EL (cell line): ENCODE measurements at places on chromosomes 6 and 20.

- peak; percentile 6 for DNase-seq
Measured at GRCh38 chr6:117264369-117264691, 1.0 kb upstream of the VGLL2 start.

DNA sequence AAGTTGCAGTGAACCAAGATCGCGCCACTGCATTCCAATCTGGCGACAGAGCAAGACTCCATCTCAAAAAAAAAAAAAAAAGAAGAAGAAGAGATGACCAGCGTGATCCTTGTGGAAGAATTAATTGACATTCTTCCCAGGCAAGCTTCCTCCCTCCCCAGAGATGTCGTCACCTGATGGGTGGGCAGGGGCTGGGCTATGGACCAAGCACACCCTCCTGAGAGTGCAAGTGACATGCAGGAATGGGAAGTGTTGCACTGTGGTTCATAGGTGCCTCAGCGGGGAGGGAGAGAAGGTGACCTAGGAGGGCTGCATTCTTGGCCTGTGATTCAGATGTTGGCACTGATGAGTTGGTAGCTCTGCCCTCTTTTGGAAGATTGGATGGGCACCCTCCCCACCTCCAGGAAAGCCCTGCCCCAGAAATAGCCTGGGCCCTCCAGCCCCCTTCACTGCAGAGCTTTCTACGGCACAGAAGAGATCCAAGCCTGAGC, 37.8 kb downstream of the TAF8 start:
- DNase-seq, result peak; percentile 84

GRCh38 chr6:75224303-75224926, 18.6 kb upstream of the COL12A1 start:
- no peak for DNase-seq

DNA sequence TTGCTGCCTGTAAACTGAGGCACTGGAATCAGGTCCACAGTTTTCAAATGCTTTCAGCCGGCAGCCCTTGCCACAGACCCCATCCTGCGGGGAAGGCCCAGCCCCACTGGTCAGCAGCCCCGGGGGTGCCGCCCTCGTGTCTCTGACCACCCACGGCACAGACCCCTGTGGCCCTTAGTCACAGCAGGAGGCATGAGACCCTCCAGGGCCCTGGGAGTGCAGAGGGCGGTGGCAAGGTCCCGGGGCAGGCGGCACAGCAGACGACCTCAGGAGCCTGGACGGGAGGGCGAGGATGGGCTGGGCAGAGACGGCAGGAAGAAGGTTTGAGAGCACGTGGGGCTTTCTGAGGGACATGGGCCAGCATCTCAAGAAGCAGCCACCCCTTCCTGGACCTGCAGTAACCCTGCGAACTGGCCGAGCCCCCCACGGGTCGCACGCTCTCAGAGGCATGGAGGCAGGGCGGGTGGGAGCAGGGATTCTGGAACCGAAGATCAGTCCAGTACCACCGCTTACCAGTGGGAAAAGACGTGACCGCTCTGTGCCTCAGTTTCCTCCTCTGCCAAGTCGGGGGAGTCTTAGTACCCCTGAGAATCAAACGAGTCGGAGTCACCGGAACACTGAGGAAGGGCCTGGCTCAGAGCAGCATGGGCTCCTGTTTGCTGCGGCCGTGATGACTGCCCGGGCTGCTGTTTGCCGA, 140.7 kb downstream of the TAF4 start:
- no peak for DNase-seq

GRCh38 chr6:4856785-4857184, 80.6 kb downstream of the CDYL start:
- no peak for DNase-seq

DNA sequence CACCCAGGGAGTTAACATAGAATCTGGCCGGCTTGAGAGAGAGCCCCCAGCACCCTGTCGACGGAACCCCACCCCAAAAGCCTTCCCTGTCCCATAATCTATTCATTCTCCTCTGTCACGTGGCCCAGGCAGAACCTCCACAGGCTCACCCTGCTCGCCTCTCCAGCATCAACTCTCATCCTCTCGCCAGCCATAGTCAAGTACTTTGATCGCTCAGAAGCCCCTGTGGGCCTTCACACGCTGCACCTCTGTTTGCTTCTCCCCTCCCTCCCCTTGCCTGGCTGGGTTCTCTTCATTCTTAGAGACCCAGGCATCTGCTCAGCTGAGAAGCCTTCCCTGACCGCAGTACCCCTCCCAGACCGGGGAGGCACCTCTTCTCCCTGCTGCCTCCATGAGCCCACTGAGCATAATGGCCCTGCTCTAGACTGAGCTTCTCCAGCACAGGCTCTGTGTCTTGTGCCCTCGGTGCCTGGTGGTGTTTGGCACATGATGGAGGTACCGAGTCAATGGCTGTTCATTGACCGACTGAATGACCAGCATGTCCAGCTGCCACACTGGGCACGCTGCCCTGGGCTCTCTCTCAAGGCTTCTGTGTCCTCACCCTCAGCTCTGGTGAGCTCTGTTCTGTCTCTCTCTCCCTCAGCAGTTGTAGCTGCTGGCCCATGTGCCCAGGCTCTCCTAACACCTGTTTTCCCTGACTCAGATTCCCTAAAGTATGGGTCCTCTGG, 33.7 kb downstream of the PKIG start:
- no peak for DNase-seq

DNA sequence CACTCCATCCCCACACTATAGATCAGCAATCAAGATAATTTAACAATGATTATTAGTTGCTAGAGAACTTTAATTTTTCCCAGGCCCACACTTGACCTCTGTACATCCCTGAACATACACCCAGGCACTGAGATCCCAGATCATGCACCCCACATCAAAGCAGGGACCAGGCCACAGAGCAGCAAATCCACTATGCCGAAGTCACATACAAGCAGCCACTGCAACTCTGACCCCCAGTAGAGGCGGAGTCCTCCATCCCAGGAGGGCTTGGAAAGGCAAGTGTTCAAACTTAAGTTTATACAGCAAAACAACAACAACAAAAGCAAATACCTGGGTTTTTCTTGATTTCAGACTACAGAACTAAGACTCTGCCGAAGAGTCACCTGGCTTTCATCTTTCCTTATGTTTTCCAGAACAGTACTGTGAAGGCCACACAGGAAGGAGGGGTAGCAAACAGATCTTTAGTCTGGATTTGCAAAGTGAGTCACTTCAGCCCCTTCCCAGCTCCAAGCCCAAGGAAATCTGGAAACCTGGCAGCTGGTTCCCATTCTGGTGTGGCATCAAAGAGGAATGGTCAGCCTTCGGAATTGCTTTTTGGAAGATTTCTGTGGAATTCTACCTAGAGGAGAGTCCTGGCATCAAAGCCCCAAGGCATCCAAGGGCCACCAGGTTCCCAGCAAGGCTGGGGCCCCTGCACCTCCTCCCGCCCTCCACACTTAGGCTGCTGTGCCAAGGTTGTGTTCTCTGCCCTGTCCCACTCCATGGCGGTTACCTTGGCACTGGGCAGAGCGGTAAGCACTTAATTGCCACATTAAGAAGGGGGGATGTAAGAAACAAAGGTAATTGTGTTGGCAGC, 7.3 kb downstream of the JAG1 start:
- no peak for DNase-seq

DNA sequence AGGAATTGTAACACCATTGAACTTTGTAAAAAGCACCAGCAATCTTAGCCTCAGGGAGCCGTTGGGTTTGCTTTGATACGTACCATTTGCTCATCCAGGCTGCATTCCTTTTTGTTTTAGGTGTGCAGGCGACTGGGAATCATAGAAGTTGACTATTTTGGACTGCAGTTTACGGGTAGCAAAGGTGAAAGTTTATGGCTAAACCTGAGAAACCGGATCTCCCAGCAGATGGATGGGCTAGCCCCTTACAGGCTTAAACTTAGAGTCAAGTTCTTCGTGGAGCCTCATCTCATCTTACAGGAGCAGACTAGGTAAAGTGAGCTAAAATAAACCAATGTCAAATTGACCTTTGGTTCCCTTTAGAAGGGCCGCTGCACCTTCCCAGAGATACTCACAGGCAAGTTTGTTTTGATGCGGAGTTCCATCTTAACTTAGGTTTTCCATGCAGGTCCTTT, 1.6 kb downstream of the MYLIP start:
- DNase-seq, result peak; percentile 18

GRCh38 chr20:49765846-49766541, 46.6 kb upstream of the SLC9A8 start:
- DNase-seq, result no peak

DNA sequence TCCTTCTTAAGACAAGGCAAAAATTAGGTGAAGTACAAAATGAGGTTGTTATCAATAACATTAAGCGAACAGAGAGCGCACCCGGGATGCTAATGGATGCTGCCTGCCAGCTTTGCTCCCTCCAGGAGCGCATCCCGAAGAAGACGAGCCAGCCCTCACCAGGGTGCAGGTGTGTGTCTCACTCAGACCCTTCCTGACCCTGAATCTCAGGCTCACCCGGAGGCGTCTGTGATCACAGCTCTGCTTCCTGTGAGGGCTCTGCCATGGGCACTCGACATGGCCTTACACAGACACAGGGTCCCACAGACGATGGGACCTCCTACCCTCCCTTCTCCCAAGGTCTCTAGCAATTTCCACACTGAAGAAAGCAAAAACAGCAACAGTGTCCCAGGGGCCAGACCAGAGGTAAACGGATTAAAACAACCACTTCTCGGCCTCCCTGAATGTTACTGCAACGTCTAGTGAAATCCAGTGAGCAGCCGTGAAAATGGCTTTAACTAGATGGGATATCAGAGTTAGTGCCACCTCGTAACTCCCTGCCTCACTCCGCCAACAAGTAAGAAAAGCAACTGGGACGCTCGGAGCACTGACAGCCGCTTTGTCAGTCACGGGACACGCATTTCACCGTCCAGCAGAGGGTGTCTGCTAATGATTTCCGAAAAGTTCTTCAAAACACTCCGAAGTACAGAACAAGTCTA, 11.7 kb downstream of the ZBTB46 start:
- peak; percentile 39 for DNase-seq
